ENCODE measurements at places on chromosomes 6 and 20.

DNA sequence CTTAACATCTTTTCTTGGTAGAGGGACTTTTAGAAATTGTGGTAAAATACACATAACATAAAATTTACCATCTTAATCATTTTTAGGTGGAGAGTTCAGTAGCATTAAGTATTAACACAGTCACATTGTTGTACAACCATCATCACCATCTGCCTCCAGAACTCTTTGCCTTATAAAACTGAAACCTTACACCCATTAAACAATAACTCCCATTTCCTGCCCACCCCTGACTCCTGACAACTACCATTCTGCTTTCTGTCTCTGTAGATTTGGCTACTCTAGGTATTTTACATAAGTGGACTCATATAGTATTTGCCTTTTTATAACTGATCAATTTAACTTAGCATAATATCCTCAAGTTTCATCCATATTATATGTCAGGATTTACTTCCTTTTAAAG, 88.7 kb downstream of the ZHX3 start:
- H3K27me3 ChIP-seq: no peaks in the 10 kb centered on the region
- no peak overlapping the region for H3K4me3 ChIP-seq
- no peak overlapping the region for H3K27ac ChIP-seq
- peaks cover 21% of the 10 kb centered on the region for H3K4me1 ChIP-seq

DNA sequence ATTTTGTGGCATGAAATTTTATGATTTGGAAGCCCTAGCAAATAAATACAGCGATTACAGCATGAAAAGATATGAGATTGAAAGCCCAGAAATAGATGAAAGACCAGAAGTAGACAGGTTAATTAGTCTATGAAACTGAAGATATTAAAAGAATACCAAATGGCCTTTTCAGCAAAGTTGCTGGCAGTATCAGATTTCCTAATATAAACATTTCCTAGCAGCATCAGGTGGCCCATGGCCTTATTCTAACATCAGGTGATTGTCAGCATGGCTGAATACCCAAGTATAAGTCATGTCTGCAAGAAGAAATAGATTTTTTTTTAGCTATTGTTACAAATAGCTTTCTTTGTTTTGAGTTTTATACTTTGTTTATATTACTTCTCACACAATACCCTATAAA, 93.2 kb downstream of the CLVS2 start:
- H3K4me3 ChIP-seq: no peak overlapping the region
- no peak for DNase-seq
- H3K4me1 ChIP-seq: no peaks in the 10 kb centered on the region

DNA sequence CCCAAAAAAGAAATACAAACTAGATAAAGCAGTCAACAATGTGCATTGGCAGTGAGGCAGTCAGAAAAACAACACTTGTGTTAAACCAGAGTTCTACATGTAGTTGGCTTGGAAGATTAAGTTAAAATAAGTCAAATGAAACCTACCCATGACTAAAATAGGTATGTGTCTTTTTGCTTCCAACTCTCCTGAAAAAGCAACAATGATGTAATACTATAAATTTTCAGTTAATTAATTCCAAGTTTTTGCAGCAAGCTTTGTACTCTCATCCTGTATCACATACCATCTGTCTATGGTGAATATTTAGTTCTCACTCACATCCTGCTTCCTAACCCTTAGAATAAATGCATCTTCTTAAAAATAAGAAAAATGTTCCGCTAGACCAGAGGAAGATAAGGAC, 261.5 kb downstream of the KIF16B start:
- no peak for DNase-seq
- no peak overlapping the region for H3K27ac ChIP-seq
- no peaks in the 10 kb centered on the region for H3K36me3 ChIP-seq
- no peaks in the 10 kb centered on the region for H3K4me1 ChIP-seq

DNA sequence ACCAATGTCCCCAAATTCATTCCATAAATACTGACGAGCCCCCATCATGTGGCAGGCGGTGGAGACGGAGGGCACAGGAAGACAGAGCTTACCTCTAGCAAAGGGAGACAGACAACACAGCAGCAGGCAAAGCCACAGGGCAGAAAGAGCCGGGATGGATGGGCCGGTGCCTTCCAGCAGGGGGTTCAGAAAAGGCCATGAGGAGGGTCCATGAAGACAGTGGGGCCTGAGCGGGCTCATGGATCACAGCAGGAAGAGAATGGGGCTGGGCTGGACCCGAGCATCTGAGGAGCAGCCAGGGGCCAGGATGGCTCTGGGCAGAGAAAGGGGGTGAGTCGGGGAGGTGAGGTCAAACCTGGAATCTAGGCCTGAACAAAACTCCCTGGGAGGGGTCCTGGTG, 42.0 kb downstream of the PREX1 start:
- no peak overlapping the region for H3K4me3 ChIP-seq
- peaks cover 8% of the 10 kb centered on the region for H3K4me1 ChIP-seq
- no peaks in the 10 kb centered on the region for H3K36me3 ChIP-seq

- H3K27me3 ChIP-seq: no peaks in the 10 kb centered on the region
- no peak overlapping the region for H3K4me3 ChIP-seq
- H3K36me3 ChIP-seq: no peaks in the 10 kb centered on the region
- no peak for DNase-seq
- H3K27ac ChIP-seq: no peak overlapping the region
- H3K4me1 ChIP-seq: no peaks in the 10 kb centered on the region
Measured at GRCh38 chr20:6164421-6165341, 41.9 kb upstream of the FERMT1 start.

GRCh38 chr6:121439926-121440325, 4.5 kb downstream of the GJA1 start:
- H3K4me3 ChIP-seq: no peak overlapping the region
- no peaks in the 10 kb centered on the region for H3K36me3 ChIP-seq
- no peak for DNase-seq
- H3K4me1 ChIP-seq: peaks cover 78% of the 10 kb centered on the region
- peak overlapping the region; percentile 54 for H3K27ac ChIP-seq

DNA sequence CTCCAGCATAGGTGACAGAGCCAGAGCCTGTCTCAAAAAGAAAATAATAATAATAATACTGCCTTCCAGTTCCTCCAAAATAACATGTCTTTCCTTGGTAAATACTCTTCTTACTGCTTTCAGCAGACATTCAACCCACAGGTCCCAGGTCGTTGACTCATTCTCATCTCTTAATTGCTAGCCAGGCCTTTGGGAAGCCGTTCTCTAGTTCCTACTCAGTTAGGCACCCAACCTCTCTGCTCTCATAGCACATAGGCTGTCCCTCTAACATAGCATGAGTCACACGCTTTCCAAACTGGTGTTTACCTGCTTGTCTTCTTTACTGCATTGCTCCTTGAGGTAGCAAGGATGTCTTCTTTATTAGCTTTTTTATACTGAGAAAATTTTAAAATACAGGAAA, 98.8 kb downstream of the LAMA2 start:
- no peak overlapping the region for H3K4me3 ChIP-seq
- DNase-seq: no peak
- no peaks in the 10 kb centered on the region for H3K36me3 ChIP-seq
- H3K4me1 ChIP-seq: no peaks in the 10 kb centered on the region
- no peak overlapping the region for H3K27ac ChIP-seq

DNA sequence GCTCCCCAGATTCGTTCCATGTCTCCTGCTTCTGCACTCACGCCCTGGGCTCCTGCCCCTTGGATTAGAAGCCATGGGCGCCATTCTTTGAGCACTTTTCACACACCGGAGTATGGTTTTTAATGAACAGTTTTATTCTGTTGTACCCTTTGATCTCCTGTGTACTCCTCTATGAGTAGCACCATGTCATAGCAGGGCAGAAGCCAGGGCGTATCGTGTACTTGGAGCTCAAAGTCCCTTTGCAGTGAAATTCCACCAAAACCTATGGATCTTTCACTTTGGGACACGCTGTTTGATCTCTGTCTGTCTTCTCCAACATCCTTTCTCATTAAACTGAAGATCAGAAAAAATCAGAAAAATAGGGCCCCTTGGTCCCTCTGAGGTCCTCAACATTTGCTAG, 275.3 kb downstream of the NRN1 start:
- no peaks in the 10 kb centered on the region for H3K4me1 ChIP-seq
- no peaks in the 10 kb centered on the region for H3K27me3 ChIP-seq
- H3K4me3 ChIP-seq: no peak overlapping the region
- H3K36me3 ChIP-seq: no peaks in the 10 kb centered on the region

DNA sequence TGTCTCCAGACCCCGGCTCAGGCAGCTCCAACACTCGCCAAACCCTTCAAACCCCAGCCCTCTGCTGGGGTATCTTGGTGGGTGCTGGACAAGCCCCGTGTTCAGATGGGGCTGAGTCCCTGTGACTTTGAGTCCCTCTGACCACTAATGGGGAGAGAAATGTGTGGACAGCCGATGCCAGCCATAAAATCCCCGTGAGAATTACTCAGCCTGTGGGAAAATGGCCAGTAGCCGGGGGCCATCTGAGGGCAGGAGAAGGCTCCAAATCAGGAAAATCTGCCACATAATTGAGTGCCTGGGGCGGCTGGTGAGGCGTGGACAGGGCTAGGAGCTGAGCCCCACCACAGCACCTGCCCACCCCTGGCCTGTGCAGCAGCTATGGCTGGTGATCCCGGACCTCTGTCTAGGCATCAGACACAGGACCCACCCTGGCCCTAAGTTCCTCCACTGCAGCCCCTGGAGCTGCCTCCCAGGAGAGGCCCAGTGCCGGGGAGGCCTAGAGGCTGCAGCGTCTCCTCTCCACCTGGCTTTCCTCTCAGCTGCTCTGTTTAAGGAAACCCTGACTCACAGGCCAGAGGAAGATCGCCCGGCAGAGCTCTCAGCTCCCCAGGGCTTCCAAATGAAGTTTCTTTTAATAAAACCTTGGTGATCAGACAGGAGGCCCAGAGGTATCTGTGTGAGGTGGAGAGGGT, 53.7 kb upstream of the SLCO4A1 start:
- no peak for DNase-seq
- no peaks in the 10 kb centered on the region for H3K27me3 ChIP-seq
- H3K4me3 ChIP-seq: no peak overlapping the region
- H3K4me1 ChIP-seq: peaks cover 33% of the 10 kb centered on the region

DNA sequence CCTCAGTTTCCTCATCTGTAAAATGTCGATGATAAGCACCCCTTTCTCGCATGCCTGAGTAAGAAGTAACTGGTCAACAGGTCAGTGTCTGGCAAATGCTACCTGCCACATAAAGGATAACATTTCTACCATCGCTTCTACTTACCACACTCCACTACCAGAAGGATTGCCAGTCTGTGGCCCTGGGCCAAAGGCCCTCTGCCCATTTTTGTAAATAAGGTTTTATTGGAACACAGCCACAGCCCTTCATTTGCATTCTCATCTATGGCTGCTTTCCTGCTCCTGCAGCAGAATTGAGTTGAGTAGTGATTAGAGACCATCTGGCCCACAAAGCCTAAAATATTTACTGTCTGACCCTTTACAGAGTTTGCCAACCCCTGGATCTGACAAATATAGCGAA, 121.8 kb downstream of the TOX2 start:
- no peak overlapping the region for H3K4me3 ChIP-seq
- no peak for DNase-seq
- no peaks in the 10 kb centered on the region for H3K36me3 ChIP-seq
- no peak overlapping the region for H3K27ac ChIP-seq
- peaks cover 5% of the 10 kb centered on the region for H3K4me1 ChIP-seq

GRCh38 chr6:83514866-83515466, 2.6 kb downstream of the PRSS35 start:
- no peaks in the 10 kb centered on the region for H3K36me3 ChIP-seq
- H3K27me3 ChIP-seq: peaks cover 27% of the 10 kb centered on the region
- no peak overlapping the region for H3K4me3 ChIP-seq
- DNase-seq: no peak

GRCh38 chr6:31110825-31111582, 1.4 kb downstream of the C6orf15 start:
- H3K27me3 ChIP-seq: no peaks in the 10 kb centered on the region
- no peak overlapping the region for H3K4me3 ChIP-seq
- no peaks in the 10 kb centered on the region for H3K36me3 ChIP-seq
- DNase-seq: no peak

DNA sequence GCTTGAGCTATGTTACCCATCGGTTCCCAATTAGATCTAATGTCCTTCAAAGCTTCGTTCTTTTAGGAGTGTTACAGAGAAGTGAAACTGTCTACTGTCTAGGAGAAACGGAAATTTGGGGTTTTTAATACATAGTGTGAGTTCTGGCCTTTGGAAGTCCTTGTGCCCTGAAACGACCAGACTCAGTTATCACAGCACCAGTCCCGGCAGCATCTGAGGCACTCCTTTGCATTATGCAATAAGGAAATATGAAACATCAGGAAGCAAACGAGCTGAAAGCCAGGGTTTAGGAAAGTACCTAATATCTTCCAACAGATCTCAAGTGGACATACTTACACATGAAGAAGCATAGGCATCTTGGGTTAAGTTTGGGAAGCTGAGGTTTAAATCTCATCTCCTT, 61.8 kb upstream of the ADGRF1 start:
- H3K36me3 ChIP-seq: no peaks in the 10 kb centered on the region
- H3K4me1 ChIP-seq: peaks cover 39% of the 10 kb centered on the region
- no peaks in the 10 kb centered on the region for H3K27me3 ChIP-seq
- no peak for DNase-seq
- no peak overlapping the region for H3K4me3 ChIP-seq

- H3K27me3 ChIP-seq: no peaks in the 10 kb centered on the region
- no peaks in the 10 kb centered on the region for H3K4me1 ChIP-seq
- no peak overlapping the region for H3K27ac ChIP-seq
- no peaks in the 10 kb centered on the region for H3K36me3 ChIP-seq
- no peak overlapping the region for H3K4me3 ChIP-seq
Measured at GRCh38 chr6:56407883-56408410, 160.6 kb upstream of the COL21A1 start.

- no peaks in the 10 kb centered on the region for H3K27me3 ChIP-seq
- DNase-seq: no peak
Measured at GRCh38 chr6:12324099-12324498, 33.9 kb downstream of the EDN1 start.

DNA sequence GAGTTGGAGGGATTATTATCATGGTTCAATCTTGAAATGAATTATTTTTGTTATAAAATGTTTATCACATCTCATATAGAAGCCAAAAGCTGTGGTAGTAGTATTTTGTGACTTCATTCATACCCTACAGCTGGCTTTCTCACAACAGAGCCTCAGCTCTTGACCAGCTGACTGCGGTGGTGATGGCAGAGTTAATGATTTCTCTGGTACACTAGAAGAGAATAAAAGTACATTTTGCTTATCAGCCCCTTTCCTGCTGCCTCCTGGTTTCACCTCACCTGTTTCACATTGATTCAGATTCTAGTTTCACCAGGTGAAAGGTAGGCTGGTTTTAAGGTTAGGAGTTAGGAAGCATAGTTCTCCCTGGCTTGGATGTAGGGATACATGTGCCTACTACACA, 55.7 kb downstream of the AFG1L start:
- no peak overlapping the region for H3K27ac ChIP-seq
- no peak overlapping the region for H3K4me3 ChIP-seq

Measured in esophagus squamous epithelium (tissue), 5 donors.